ENCODE measurements at places on chromosomes 1 and 21.

DNA sequence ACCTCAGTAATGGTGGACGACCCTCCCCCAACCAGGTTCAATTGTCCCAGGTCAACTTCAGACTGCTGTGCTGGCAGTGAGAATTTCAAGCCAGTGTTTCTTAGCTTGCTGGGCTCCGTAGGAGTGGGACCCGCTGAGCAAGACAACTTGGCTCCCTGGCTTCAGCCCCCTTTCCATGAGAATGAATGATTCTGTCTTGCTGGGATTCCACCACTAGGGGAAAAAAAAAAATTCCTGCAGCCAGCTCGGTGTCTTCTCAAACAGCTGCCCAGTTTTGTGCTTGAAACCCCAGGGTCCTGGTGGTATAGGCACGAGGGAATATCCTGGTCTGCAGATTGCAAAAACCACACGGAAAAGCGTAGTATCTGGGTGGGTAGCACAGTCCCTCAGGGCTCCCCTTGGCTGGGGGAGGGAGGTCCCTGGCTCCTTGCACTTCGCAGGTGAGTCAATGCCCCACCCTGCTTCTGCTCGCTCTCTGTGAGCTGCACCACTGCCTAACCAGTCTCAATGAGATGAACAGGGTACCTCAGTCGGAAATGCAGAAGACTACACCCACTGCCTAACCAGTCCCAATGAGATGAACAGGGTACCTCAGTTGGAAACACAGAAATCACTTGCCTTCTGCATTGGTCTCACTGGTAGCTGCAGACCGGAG, 41.5 kb downstream of the GBP6 start:
- no peak for DNase-seq

DNA sequence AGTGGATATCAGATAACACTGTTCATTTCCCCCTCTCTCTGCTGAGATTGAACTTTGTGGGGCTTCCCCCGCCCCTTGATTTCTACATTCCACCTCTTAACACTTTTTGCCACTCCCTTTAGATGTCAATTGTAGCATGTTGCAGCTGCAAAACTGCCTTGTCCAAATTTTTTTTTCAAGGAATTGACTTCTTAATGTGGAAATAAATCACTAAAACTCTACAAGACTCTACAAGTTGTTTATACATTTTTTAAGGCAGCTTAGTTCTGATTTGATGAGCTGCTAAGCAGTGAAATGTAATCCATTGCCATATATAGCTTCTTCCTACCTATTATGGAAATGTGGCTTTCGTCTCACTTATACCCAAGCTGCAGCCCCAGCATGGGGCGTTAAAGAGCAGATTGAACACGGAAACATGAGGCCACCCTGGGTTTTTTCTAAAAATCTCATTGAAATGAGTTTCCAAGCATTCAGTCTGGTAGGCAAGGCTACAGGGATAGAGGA, 132.2 kb downstream of the SYT2 start:
- DNase-seq, result peak; percentile 78

DNA sequence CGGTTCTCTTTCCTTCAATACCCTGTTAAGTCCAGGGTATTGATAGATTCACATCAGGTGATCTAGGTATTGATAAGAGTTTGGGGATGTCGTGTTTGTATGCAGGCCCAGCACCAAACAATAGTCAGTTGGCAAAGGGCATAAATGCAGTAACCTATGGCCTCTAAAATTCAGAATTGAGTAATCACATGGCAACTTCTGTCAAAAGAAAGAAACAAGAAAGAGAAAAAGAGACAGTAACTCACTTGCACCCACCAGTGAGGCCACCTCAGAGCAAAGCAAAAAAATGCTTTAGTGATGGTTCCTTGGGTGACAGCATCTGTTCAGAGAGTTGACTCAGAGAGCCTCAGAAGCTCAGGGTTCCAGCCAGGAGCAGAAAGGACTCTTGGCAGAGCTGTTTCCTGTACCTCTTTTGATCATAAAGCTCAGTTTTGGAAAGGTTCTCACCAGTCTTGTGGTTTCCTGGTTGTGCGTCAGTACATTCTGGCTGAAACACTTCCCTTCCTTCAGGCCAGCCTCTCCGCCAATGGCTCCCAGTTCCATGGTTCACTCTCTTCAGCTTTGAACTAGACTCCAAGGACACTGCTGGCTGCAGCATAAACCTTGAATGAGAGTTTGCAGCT, 70.1 kb upstream of the GORAB start:
- DNase-seq, result no peak

DNA sequence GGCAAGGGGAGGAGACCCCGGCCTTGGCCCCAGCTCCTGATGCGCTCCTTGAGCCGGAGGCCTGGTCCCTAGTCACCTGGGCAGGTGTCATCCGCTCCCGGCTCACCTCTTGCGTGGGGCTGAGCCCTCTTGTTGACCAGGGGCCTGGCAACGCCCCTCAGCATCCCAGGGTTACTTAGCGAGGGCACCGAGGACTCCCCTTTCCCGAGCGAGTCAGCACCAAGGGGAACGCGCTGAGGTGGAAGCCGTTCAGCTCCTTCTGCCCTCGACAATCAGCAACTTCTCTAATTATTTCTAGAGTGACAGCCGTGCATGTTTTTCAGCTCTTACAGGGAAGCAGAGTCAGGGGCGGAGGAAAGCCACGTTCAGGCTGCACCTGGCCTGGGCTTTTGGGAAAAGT, 522 bp downstream of the SLC45A1 start:
- DNase-seq, result peak; percentile 49

DNA sequence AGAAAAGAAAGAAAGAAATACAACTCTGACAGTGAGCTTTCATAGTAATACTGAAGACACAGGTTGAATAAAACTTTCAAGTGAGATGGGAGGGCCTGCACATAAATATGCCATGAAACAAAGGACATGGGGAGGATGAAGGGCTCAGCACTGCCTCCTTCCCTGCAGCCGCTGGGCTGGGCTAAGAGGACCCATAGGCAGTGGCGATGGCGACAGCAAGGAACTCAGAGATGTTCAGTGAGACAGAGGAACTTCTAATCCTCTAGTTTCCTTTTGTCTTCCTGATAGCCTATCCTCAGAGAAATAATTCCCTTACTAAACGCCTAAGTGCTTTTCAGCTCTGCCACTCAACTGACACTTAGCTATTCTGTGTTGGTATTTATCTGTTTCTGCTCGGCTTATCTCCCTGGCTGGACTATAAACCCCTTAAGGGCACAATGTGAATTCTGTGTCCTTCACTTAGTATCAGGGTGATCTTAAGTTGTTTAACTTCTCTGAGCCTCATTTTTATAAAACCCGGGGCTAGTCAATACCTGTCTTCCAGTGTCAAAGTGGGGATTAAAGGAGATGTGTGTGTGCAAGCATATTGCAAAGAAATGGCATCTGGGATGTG, 24.4 kb upstream of the IER5 start:
- DNase-seq, result no peak

DNA sequence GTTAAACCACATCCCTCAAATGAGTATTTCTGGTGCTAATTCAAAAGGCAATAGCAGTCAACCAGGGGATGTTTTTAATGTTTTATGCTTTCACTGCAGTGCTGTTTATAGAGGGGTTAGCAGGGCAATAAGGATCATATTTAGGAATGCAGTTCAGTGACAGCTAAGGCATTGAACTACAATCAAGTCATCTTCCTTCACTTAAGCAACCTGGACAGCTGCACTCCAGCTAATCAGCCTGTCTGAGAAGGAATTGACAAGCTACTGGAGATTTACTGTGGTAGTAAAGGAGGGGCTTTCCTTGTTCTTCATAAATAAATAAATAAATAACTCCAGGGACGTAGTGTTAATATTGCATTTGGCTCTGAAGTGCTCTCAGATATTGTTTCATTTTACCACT, 93.9 kb downstream of the DAB1 start:
- no peak for DNase-seq

DNA sequence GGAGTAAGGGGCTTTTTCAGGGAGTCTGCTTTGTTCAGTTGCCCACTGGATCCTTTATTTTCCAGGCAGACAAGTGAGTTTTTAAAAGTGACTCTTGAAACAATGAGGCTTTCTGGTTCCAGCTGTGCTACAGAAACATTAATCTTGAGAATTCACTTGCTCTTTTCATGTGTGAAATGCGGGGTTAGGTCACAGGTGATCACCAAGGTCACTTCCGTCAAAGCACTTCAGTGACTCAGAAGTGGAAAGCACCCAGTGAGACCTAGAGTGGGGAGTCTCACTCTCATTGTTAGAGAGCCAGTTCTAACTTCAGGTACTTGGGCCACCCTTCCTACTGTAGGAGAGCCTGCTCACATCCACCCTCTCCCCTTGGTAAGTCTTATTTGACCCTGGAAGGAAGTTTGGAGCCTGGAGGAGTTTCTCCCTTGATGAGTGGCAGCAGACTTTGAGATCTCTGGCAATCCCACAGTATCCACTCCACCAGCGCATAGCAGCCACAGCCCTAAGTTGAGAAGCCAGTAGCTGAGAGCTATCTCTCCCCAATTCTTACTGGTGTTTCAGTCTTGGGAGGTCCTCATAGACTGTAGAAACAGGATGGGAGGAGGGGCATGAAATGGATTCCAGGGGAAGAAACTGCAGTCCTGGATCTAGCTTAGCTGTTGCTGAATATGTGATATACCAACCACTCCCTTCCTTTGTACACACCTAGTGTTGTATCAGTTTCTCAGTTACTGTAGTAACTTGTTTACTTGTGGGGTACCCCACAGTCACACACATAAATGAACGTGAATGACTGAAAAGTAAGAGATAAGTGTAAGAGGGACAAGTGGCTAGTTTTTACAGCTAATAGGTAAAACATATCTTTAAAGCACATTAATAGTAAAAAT, 3.1 kb downstream of the TACSTD2 start:
- no peak for DNase-seq

DNA sequence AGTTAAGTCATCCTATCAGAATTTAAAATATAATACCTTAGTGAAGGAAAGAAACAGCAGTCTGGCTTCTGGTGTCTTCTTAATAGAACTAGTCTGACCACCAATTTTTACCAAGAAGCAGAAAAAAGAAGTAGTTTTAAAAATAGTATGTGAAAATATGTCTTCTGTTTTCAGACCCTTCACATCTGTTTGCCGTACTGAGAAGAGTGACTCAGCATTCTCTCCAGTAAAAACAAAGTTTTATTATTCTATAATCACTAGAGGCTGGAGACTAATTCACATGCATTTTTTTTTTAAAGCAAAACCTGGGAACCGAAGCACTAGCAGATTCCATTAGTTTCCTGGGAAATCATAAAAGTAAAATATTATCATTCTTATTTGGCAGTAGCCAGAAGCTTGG, 163.8 kb downstream of the COL24A1 start:
- DNase-seq, result no peak

DNA sequence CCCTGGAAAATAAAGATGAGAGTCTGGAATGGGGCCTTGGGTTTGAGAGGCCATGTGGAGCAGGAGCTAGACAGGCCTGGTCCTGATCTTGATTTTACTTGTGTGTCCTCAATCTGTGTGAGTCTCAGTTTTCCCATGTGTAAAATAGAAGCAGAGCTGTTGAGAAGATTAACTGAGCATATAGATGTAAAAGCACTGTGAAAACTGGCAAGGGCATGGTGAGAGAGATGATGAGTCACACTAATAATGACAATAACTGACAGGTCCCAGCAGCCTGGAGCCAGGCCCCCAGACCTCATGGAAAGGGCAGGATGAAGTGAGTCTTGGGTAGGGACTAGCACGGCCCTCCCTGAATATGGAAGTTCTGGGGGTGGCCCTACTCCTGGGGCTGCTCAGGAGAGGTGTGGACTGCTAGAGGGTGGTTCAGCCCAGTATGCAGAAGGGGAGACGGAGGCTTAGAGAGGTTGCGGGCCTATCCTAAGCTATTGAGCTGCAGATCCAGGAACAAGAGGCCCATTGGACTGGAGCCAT, 2.8 kb upstream of the AHDC1 start:
- DNase-seq, result no peak

GRCh38 chr1:193019442-193020026, 39.6 kb downstream of the UCHL5 start:
- peak; percentile 79 for DNase-seq

GRCh38 chr1:203629507-203630082, 3.0 kb downstream of the ATP2B4 start:
- peak; percentile 88 for DNase-seq

DNA sequence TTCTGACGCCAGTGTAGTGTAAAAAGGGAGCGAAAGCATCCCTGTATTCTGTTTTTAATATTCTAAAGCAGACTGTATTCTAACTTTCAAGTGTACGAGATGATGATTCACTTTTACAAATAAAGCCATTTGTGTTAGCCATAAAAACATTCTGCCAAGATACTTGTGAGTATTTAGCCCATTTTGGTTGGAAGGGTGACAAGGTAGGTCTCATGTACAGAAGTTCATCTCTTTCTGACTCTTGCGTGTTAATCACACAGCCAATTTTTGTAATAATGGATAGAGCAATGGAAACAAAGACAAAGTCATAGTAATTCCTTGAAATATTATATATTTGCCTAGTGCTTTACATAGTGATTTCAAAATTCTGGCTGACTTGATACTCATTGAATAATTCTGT, 125.3 kb upstream of the GREM2 start:
- DNase-seq, result no peak

GRCh38 chr1:22951796-22952195, 20.9 kb downstream of the LACTBL1 start:
- DNase-seq, result no peak

DNA sequence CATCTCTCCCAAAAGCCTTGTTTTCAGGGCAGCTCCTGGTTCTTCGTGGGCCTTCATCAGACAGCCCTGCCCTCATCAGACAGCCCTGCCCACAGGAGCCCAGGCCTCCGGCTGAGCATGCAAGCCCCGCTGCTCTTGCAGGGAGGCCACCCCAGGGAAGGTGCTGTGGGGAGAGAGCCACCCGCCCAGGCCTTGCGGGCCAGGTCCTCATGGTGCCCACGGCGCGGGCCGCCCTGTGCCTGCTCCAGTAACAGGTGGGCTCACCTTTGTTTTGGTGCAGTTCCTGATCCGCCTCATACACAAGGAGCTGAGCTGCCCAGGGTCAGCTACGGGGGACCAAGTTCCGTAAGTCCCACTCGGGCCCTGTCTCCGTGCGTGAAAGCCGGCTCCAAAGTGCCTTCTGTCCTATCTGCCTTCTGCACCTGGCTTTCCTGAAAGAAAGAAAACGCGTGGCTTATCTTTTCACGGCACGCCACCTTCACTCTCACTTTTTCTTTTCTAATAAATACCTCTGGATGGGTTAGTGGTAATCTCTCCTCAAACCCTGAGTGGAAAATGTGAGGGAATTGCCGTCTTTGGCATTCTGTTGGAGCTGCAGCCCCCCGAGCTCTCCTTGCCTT, 65.9 kb downstream of the SLC37A1 start:
- DNase-seq, result no peak

DNA sequence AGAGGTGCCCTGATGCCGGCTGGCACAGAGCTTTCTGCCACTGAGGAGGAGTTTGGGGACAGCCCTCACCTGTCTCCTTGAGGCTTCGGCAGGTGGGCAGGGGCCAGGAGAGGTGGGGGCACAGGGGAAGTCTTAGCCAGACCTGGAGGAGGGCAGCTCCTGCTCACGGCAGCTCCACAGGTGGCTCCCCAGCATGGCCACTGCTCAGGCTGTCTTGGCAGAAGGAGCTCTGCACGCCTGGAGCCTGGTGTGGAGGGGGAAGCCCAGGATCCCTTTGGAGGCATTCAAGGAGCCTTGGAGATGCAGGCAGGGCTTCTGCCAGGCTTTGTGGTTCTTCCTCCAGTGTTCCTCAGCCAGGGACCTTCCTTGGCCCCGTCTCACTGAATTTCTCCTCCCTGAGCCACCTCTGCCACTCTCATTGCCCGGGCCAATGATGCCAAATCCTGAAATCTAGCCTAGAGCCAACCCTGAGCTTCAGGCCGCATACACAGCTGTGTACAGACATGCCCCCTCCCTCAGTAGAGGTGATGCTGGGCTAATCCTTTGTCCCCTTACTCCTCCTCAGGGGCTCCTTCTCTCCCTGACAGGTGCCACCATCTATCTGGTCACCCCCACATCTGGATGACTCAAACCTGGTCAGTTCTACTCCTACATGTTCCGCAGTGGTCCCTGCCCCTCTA, 251.8 kb upstream of the VAMP3 start:
- DNase-seq, result no peak

- peak; percentile 59 for DNase-seq
Measured at GRCh38 chr1:58162952-58163550, 383.5 kb downstream of the OMA1 start.
